B cell (primary cell): ENCODE measurements at places on chromosomes 3 and 15. TPM values are rescaled to one million over a fixed set of nuclear protein-coding genes. Genes with fewer than 3 reads are reported as not detected.

Gene NSUN3
- total RNA-seq: 23.5 and 25.7 TPM in 2 replicates

Gene LRRK1
- total RNA-seq: 53.0 and 55.5 TPM in 2 replicates

Gene GCNT3
- total RNA-seq: not detected in 2 replicates

GRCh38 chr15:40407330-40407990, 1.9 kb downstream of the IVD start:
- H3K4me3 ChIP-seq: peak overlapping the region; percentile 27
- H3K27ac ChIP-seq: peak overlapping the region; percentile 84
- peaks cover 29% of the 10 kb centered on the region for H3K4me1 ChIP-seq

Gene TRIM42
- not detected in 2 replicates for total RNA-seq

- no peak overlapping the region for H3K4me3 ChIP-seq
- no peak overlapping the region for H3K27ac ChIP-seq
- H3K4me1 ChIP-seq: peaks cover 5% of the 10 kb centered on the region
- H3K27me3 ChIP-seq: no peaks in the 10 kb centered on the region
- no peak for DNase-seq
These were observed 565.9 kb downstream of the PDCD6IP start for GRCh38 chr3:34364335-34364734.

Gene BUB1B
- 2.9 and 4.4 TPM in 2 replicates for total RNA-seq

DNA sequence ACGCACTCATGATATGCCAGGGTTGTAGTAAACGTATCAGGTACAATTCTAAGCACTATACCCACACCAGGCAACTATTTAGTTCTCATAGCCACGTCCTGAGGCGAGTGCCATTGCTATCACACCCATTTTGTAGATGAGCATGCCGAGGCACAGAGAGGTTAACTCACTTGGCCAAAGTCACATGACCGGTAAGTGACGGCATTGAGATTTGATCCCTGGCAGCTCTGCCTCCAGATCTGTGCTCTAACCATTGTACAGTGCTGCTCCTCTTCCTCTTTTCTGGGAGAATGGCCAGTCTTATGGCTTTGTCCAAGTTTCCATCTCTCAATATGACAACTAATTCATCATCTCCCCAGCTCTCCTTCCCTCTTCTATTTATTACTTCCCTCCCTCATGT, 18.9 kb upstream of the ATP2B2 start:
- H3K36me3 ChIP-seq: no peaks in the 10 kb centered on the region
- no peak overlapping the region for H3K27ac ChIP-seq
- no peaks in the 10 kb centered on the region for H3K4me1 ChIP-seq
- peaks cover 3% of the 10 kb centered on the region for H3K27me3 ChIP-seq

DNA sequence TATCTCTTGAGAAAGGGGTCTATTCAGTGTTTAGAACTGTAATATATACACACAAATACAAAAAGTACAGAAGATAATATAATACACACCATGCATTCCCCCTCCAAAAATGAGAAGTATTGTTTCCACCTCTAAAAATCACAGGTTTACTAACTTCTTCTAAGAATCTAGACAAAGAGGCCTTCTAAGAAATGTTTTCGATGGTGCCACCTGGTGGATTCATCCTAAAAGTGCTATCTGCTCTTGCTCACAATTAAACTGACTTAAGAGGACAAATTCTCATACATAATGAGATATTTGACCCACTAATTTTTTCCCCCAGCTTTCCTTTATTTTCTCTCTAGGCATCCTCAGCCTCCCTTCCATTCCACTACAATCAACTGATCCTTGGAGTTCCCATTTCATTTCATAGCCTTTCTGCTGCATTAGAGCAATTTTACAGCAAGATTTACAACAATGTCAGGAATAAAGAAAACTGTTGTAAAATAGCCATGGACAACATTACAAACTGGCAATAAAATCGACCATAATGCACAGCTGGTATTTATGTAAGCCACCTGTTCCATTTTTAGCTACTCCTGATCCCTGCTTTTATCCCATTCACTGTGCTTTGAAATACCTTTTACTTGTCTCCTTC, 124.6 kb downstream of the ARRDC4 start:
- no peak overlapping the region for H3K27ac ChIP-seq
- peak; percentile 48 for DNase-seq
- no peaks in the 10 kb centered on the region for H3K36me3 ChIP-seq
- no peaks in the 10 kb centered on the region for H3K4me1 ChIP-seq
- no peak overlapping the region for H3K4me3 ChIP-seq

DNA sequence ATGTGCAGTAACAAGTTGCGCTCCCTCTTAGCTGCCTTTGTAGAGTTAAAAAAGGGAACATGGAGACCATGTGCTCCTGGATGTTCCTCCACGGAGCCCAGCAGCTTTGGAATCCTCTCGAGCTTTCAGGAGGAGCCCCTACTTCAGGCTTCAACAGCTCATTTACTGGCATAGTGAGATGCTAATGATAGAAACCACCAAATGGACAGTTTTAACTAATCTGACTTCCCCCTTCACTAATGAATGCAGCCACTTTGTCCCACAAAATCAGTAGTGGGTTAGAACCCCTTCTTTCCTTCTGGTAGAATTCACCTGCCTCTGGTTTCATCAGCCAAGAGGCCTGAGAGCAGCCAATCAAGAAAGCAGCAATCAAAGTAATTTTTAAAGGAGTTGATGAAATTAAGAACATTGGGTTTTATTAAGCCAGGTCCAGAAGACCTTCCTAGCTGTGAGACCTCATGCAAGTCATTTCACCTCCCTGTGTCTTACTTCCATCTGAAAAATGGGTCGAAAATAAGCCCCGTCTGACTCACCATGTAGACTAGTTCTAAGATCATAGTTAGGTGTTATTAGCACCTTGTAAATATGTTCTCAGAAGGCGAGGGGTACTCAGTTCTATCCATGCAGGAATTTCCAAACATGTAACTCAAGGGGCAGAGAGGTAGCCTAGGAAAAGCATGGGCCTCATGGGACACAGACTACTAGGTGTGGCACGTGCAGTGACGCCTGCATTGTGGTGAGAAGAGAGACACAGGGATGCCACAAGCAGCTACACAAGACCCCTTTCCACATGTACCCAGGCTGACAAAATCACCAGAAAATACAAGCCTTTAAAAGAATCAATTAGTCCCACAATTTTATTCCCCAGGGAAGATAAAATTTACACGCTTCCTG, 179.7 kb upstream of the LPP start:
- H3K4me1 ChIP-seq: peaks cover 57% of the 10 kb centered on the region
- H3K36me3 ChIP-seq: no peaks in the 10 kb centered on the region
- no peaks in the 10 kb centered on the region for H3K27me3 ChIP-seq
- DNase-seq: peak; percentile 26

DNA sequence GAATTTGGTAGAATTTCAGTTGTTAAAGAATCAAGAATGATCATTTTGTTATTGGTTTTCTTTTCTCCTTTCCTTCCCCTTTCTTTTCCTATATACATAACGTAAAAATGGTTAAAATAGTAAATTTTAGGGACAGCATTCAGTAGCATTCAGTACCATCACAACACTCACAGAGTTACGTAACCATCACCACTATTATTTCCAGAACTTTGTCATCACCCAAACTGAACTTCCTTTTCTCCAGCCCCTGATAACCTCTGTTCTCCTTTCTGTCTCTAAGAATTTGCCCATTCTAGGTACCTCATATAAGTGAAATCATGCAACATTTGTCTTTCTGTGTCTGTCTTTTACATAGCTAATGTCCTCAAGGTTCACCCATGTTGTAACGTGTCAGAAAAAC, 165.3 kb downstream of the AKAP13 start:
- peaks cover 18% of the 10 kb centered on the region for H3K36me3 ChIP-seq
- no peak overlapping the region for H3K27ac ChIP-seq
- no peaks in the 10 kb centered on the region for H3K27me3 ChIP-seq
- no peak for DNase-seq

Gene MESP2
- not detected in 2 replicates for total RNA-seq

Gene GOLGA6L7
- total RNA-seq: not detected in 2 replicates

GRCh38 chr3:138389144-138389601, 40.8 kb downstream of the MRAS start:
- DNase-seq: no peak
- H3K27me3 ChIP-seq: no peaks in the 10 kb centered on the region
- no peak overlapping the region for H3K27ac ChIP-seq
- H3K36me3 ChIP-seq: no peaks in the 10 kb centered on the region

DNA sequence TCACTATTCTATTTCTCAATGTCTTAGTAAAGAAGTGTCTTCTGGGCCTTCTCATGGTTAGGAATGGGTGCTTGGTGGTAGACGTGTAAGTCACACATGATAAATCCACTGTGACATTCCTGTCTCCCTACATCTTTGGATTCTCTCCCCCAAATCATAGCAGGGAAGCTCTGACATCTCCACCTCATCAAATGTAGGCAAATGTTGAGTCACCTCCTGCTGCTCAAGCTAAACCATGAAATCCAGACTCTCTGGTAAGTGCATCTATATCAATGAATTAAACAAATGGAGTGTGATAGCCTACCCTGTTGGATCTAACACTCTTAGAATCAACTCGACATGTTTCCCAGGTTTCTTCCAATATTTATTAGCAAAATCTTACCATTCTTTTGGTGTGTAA, 42.8 kb upstream of the RPL35A start:
- H3K27ac ChIP-seq: no peak overlapping the region
- H3K27me3 ChIP-seq: no peaks in the 10 kb centered on the region
- DNase-seq: no peak
- no peaks in the 10 kb centered on the region for H3K4me1 ChIP-seq
- H3K4me3 ChIP-seq: no peak overlapping the region

GRCh38 chr15:70103880-70104626, 6.3 kb upstream of the TLE3 start:
- H3K27ac ChIP-seq: no peak overlapping the region
- H3K4me3 ChIP-seq: no peak overlapping the region
- H3K27me3 ChIP-seq: no peaks in the 10 kb centered on the region
- H3K4me1 ChIP-seq: peaks cover 32% of the 10 kb centered on the region
- H3K36me3 ChIP-seq: no peaks in the 10 kb centered on the region
- DNase-seq: no peak

Gene GATM
- 16.6 and 18.2 TPM in 2 replicates for total RNA-seq

Gene SMAD3
- 163 and 177 TPM in 2 replicates for total RNA-seq

DNA sequence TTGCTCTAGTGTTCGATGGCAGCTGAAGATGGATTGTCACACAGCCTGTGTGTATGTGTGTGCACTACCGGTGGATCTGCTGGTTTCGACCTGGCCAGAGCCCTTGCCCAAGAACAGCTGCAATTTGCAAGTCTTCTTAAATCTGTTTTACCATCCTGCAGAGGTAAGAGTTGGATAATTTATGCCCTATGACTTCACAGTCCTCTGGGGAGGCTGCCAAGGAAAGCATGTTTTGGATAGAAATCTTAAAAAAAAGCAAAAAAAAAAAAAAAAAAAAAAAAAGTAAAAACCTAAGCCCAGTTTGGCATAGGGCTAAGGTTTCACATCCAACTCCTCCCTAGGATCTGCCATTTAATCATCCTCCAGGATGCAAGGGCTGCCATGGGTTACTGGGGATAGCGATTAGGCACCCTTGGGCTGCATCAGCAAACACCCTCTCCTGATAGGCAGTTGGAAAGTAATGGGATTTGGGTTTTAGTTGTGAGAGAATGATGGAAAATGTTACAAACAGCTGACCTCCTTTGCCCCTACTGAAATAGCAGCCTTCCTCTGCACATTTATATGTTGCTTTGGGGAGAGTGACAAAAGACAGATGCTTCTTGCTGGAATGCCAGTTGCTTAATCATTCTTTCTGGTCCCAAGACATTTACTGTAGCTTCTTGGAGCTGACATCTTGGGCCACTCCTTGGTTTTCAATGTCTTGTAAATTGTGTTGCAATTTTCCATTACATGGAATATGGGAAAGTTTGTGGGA, 35.4 kb downstream of the CD200R1L start:
- peaks cover 30% of the 10 kb centered on the region for H3K4me1 ChIP-seq
- H3K36me3 ChIP-seq: no peaks in the 10 kb centered on the region
- DNase-seq: no peak
- H3K4me3 ChIP-seq: no peak overlapping the region
- H3K27me3 ChIP-seq: no peaks in the 10 kb centered on the region

Gene ACVR2B
- total RNA-seq: 3.9 and 4.2 TPM in 2 replicates

Gene ANKRD63
- total RNA-seq: 0.25 and 0.44 TPM in 2 replicates

- no peaks in the 10 kb centered on the region for H3K27me3 ChIP-seq
- DNase-seq: no peak
- peaks cover 5% of the 10 kb centered on the region for H3K36me3 ChIP-seq
- H3K4me3 ChIP-seq: no peak overlapping the region
These were observed 2.3 kb downstream of the NSUN3 start for GRCh38 chr3:94065122-94065521.

DNA sequence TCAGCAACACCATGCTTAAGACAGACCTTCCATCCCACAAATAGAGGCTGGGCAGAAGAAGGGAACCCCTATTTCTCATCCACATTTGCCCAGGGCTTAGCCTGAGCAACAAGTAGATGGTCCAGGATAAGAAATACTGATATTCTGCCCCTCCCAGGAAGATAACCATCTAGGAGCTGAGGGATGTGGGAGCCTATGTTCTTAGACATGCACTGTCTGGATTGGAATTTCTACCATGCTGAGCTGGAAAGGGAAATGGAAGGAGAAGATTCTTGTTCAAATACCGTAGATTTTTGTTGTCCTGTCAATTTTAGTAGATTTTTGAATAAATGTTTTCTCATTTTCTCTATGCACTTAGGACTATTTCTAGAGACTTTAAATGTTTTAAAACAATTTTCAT, 450.7 kb upstream of the SEMA6D start:
- H3K27me3 ChIP-seq: no peaks in the 10 kb centered on the region
- no peaks in the 10 kb centered on the region for H3K36me3 ChIP-seq
- no peak overlapping the region for H3K27ac ChIP-seq
- no peak for DNase-seq
- H3K4me3 ChIP-seq: no peak overlapping the region
- no peaks in the 10 kb centered on the region for H3K4me1 ChIP-seq

DNA sequence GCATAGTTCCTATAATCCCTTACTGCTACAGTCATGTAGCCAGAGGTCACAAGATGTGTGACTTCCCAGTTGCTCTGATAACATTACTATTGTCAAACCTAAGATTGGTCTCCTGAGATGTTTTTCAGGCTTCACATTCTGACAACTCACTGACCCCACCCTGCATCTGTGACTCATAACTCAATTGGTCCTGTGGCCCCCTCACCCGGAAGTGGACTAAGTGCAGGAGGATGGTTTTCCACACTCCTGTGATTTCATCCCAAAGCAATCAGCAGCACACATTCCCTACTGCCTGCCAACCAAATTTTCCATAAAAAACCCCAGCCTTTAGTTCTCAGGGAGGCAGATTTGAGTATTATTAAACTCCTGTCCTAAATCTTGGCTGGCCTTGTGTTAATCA, 564.9 kb upstream of the ZNF385D start:
- H3K4me3 ChIP-seq: no peak overlapping the region
- H3K27me3 ChIP-seq: no peaks in the 10 kb centered on the region

DNA sequence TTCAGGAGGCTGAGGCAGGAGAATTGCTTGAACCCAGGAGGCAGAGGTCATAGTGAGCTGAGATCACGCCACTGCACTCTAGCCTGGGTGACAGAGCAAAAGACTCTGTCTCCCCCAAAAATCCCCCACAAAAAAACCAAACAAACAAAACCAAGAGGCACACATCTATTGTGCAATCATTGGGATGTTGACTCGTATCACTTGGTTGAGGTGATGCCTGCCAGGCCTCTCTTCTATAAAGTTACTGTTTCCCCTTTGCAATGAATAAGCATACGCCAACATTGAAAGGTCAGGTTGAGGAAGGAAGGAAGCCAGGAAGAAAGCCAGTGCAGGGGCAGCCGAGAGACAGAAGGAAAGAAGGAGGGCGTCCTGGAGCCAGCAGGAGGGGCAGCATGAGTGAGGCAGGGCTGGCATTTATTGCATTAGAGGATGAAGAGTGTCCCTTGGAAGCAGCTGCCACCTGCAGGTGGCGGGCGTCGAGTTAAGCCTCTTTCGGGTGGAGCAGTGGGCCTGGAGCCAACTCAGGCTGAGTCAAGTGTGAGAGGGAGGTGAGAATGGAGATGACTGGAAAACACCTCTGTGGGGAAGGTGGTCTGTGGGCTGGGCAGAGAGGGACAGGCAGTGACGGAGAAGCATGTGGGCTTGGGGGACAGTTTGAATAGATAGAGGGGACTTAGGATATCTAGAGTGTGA, 8.3 kb upstream of the CSPG4 start:
- DNase-seq: peak; percentile 54
- peaks cover 7% of the 10 kb centered on the region for H3K4me1 ChIP-seq
- no peaks in the 10 kb centered on the region for H3K36me3 ChIP-seq
- H3K27me3 ChIP-seq: no peaks in the 10 kb centered on the region
- H3K27ac ChIP-seq: no peak overlapping the region
